Effector memory CD8-positive, alpha-beta T cell (primary cell): ENCODE measurements at places on chromosomes 12 and 14.

- DNase-seq, result no peak
These were observed 431.2 kb upstream of the PDE3A start for GRCh38 chr12:19937161-19937560.

DNA sequence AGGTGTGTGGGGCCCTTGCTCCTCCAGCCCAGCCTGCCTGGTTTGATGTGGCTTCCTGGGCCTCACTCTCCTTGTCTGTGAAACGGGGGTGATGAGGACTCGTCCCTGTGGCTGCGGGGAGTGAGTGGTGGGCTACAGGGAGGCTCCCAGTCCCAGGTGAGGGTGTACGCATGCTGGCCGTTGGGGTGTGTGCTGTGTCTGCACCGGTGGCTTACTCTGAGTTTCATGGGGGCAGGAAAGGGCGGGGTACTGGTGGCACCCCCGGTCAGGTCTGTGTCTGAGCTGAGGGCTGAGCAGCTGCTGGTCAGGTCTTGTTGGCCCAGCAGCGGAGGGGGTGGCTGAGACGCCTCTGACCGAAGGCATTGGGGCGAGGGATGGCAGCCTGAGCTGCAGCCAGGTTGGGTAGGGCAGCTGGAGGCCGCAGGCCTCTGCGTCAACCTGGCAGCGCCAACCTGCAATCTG, 11.2 kb downstream of the ULK1 start:
- DNase-seq, result no peak

- DNase-seq, result no peak
These were observed 50.7 kb downstream of the FLRT2 start for GRCh38 chr14:85580536-85581140.

DNA sequence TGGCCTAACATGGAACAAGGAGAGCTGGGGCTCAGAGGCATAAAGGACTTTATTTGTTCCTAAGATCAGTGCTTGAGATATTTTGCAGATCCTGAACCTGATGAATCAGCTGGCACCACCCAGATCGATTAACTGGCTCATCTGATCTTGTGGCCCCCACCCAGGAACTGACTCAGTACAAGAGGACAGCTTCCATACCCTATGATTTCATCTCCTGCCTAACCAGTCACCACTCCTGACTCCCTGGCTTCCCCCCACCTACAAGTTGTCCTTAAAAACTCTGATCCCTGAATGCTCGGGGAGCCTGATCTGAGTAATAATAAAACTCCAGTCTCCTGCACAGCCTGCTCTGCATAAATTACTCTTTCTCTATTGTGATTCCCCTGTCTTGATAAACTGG, 5.1 kb downstream of the C12orf56 start:
- no peak for DNase-seq
